Cardiac septum (tissue), 1 donor: ENCODE measurements at places on chromosomes 7 and 10. TPM values are rescaled to one million over a fixed set of nuclear protein-coding genes. Genes with fewer than 3 reads are reported as not detected.

GRCh38 chr7:55951637-55952351 lies at the start of gene MRPS17:
MRPS17 (plus strand) TSS chr7:55951877; CDS start chr7:55953196, 1,319 bp downstream.
- DNase-seq, result peak; percentile 96

DNA sequence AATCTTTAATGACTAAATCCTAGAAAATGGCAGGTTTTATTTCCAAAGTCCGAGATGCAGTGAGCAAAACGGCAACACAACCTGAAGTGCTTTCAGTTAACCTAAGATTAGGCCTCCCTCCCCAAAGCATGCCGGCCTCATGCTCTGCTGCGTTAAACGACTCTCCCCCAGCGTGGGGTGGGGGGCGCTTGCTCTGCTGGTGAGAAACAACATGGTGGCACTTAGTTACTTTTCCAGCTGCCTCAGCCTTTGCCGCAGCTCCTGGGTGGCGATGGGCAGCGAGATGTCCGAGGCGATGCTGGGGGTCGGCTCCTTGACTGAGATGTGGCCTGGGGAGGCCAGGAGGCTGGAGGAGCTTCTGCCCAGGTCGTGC lies 36.7 kb upstream of the NCAPG2 start:
- DNase-seq, result no peak

DNA sequence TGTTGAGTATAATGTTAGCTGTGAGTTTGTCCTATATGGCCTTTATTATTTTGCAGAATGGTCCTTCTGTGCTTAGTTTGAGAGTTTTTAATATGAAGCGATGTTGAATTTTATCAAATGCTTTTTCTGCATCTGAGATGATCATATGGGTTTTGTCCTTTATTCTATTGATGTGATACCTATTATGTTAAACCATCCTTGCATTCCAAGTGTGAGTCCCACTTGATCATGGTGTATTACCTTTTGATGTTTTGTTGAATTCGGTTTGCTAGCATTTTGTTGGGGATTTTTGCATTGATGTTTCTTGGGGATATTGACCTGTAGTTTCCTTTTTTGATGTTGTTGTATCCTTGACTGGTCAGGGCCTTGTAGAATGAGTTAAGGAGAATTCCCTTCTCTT lies 166.4 kb downstream of the MLLT10 start:
- no peak for DNase-seq

GRCh38 chr7:126720232-126720631 lies 532.5 kb downstream of the GRM8 start:
- DNase-seq, result no peak

- DNase-seq, result no peak
These were observed 185.2 kb downstream of the AGMO start for GRCh38 chr7:15376600-15376999.

DNA sequence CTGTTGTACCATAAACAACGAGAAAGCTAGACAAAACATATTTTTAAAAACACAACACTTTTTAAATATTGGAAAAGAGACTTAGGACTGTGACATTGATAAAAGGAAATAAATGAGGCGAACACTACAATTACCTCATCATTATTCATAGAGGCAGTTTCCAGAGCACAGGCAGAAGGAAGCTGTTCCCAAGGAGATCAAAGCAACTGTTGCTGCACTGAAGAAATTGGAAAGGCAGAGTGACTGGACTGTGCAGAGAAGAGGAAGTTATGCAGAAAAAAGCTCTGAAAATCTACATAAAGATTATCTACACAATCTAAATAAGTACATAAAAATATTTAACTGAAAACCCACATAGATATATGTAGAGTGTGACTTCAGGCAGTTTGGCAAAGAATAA lies 32.8 kb downstream of the MYO3A start:
- no peak for DNase-seq

GRCh38 chr10:119079599-119080520 lies 757 bp downstream of the EIF3A start:
- DNase-seq, result peak; percentile 86

- DNase-seq, result no peak
These were observed 505.5 kb downstream of the SDK1 start for GRCh38 chr7:3806516-3806915.

GRCh38 chr10:16314259-16314658 lies 122.6 kb upstream of the PTER start:
- DNase-seq, result no peak

DNA sequence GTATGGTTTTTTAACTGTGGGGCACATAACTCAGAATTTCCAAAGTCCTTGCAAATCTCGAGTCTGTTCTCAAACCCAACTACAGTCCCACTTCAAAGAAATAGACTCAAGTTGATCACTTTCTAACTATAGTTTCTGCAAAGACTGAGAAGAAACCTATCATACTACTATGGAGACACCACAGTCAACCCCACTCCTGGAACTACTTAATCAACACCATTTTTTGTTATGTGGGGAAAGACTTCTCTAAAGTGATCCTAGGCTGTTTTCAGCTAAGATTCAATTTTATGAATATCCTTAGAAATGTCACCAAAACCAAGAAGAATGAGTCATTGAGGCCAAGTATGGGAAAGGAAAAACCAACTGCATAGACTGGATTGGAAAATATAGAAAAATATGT lies 198.8 kb downstream of the WDR11 start:
- no peak for DNase-seq

DNA sequence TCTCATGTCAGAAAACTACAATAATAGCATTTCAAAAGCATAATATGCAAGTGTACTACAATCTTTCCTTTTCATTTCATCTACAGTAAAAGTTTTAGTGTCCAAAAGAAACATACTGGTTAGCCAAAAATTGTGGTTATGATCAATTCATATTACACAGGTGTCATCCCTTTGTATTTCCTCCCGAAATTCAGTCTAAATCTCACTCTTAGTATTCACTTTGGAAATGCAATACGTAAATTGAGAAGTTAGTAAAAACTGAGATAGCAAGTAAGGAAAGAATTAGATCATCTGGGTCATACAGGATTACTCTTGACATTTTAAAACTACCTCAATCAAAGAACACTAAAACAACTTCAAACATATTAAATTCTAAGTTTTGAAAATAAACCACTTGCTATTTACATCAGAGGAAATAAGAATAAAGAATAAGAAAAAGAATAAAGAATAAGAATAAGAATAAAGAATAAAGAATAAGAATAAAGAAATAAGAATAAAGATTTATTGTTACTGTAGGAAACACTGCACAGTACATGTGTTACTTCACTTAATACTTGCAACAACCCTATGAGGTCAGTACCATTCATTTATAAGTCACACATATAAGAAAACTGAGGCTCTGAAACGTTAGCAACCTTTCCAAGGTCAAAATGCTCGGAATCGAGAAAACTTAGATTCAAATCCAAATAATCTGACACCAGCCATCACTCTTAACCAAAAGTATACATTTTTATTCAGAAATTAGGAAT lies 10.5 kb downstream of the SNX13 start:
- no peak for DNase-seq

- DNase-seq, result no peak
These were observed 37.2 kb upstream of the TMEM273 start for GRCh38 chr10:49225218-49225876.

DNA sequence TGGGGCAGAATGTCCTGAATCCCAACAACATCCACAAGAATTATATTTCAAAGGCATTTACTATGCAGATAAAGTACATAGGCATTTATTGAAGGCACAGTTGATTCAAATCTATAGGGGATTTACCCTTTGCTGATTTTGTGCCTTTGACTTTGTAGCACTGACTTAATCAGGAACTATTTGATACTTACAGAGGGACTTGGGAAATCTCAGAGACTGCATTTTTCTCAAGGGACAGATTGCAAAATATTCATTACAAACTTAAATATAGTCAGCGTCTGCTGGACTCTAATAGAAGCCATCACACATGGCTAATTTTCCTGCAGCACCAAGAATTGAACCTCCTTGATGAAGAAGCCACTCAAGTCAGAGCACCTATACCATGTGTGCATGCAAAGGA lies 44.9 kb downstream of the FAS start:
- DNase-seq, result no peak

GRCh38 chr10:77175631-77176222 lies 461.9 kb downstream of the KCNMA1 start:
- no peak for DNase-seq

DNA sequence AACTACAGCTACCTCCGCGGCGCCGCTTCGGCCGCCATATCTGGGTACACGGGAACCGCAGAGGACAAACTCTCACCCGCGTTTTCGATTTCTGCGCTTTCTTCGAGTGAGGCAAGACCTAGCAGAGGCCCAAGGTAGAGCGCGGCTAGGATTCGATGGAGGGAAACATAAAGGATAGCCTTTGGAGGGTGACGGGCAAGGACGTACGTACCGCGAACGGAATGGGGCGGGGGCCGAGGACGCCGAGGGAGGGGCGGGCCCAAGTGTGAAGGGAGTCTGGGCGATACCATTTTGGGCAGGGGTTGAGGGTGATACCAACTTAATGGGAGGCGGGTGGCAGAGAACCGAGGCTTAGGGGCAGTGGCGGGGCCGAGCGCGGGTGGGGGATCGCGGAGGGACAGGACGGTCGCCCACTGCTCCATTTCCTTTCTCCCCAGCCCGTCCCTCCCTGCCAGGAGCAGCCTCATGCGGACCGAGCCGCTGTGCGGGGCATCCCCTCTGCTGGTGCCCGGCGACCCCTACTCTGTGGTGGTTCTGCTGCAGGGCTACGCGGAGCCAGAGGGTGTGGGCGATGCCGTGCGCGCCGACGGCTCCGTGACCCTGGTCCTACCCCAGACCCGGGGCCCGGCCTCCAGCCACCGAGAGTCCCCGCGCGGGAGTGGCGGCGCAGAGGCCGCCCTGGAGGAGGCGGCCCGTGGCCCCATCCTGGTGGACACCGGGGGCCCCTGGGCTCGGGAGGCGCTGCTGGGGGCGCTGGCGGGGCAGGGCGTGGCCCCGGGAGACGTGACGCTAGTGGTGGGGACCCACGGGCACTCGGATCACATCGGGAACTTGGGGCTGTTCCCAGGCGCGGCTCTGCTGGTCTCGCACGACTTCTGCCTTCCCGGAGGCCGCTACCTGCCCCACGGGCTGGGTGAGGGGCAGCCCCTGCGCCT lies at the start of gene MBLAC1:
Gene MBLAC1 (plus strand): TSS at position 37 of the 935 bp plus-strand sequence. CDS start 429 bp downstream, at position 466.
- peak; percentile 95 for DNase-seq

- peak; percentile 75 for DNase-seq
These were observed 10.6 kb downstream of the ZYX start for GRCh38 chr7:143391462-143392404.

DNA sequence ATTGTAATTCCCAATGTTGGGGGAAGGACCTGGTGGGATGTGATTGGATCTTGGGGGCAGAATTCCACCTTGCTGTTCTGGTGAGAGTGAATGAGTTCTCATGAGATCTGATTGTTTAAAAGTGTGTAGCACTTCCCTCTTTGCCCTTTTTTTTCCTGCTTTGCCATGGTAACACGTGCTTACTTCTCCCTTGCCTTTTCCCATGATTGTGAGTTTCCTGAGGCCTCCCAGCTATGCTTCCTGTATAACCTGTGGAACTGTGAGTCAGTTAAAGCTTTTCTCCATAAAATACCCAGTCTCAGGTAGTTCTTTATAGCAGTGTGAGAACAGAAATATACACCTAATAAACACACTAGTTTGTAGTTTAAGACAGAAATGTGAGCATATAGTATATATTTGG lies 166.8 kb upstream of the MAGI2 start:
- no peak for DNase-seq

GRCh38 chr10:13327534-13327933 lies 20.6 kb downstream of the SEPHS1 start:
- DNase-seq, result no peak

DNA sequence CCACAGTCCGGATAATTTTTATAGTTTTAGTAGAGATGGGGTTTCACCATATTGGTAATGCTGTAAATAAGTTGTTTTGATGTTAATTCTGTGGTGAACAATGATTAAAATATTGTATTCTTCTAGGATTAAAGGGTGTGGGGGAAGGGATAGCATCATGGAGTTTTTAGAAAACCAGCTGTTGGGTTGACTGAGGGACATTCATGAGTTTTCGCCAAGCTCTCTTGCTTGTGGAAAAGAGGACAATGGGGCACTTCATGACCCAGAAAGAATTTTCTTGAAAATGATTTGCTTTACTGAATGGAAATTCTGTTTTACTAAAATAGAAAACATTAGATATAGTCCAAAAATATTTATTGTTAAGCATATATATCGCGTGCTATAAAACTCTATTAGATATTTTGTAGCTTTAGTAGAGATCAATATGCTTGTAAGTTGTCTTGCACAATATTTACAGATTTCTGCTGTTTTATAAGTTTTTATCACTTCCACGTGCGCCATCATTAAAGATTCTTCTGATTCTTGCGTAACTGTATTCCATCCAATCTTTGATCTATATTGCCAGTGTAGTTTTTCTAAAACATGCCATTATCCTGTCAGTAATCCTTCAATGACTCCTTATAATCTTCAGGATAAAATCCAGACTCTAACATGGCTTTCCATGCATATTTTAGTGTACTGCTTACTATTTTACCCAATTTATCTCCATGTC lies 41.8 kb downstream of the LCOR start:
- no peak for DNase-seq

GRCh38 chr7:126606331-126606730 lies 646.4 kb downstream of the GRM8 start:
- DNase-seq, result no peak

DNA sequence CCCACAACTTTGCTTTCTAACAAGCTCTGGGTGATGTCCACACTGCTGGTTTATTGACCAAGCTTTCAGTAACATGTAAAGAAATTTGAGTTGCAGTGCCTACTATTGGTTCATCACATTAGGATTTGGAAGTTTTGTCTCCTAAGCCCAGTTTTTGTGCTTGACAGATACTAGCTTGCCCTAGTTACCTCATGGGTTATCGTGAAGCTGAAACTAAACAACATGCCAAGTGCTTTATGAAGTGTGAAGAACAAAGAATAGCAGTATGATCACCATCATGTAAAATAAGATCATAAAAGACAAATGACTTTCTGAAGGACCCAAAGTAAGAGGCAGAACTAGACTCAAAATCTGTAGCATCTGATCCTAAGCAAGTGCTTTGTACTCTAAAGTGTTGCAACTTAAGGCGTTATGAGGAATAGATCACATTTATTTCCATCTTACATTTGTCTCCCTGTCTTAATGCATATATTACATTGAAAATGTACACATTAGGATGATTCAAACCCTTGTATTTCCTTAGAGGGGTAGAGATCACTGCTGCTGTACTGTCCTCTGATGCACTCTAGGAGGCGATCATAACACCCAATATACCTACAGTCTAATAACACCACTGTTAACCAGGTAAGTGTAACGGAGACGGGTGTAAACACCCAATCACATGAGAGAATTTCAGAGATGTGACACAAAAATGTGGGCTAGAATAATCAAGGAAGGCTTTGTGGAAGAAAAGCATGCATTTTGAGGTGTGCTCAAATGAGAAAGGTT lies 71.3 kb downstream of the NRCAM start:
- no peak for DNase-seq

- DNase-seq, result no peak
These were observed 64.3 kb downstream of the PDGFA start for GRCh38 chr7:455110-455928.

The AOC1 gene
- 0.43 TPM for total RNA-seq

The IL6 gene
- 5.8 TPM for total RNA-seq

The STYXL1 gene
- 16.1 TPM for total RNA-seq

The NUPR2 gene
- total RNA-seq, result not detected

The ZWINT gene
- total RNA-seq, result 0.83 TPM

The SAMD9 gene
- total RNA-seq, result 2.8 TPM

The FAM25C gene
- total RNA-seq, result not detected

The UCMA gene
- total RNA-seq, result not detected

The ASAH2B gene
- total RNA-seq, result 3.0 TPM

The NET1 gene
- 20.9 TPM for total RNA-seq

The KIFBP gene
- 54.9 TPM for total RNA-seq

The C7orf57 gene
- not detected for total RNA-seq
